ENCODE measurements at places on chromosomes 11 and 22. TPM values are rescaled to one million over a fixed set of nuclear protein-coding genes. Genes with fewer than 3 reads are reported as not detected.

Gene THY1
- not detected for total RNA-seq

Gene ANKK1
- 0.93 TPM for total RNA-seq

DNA sequence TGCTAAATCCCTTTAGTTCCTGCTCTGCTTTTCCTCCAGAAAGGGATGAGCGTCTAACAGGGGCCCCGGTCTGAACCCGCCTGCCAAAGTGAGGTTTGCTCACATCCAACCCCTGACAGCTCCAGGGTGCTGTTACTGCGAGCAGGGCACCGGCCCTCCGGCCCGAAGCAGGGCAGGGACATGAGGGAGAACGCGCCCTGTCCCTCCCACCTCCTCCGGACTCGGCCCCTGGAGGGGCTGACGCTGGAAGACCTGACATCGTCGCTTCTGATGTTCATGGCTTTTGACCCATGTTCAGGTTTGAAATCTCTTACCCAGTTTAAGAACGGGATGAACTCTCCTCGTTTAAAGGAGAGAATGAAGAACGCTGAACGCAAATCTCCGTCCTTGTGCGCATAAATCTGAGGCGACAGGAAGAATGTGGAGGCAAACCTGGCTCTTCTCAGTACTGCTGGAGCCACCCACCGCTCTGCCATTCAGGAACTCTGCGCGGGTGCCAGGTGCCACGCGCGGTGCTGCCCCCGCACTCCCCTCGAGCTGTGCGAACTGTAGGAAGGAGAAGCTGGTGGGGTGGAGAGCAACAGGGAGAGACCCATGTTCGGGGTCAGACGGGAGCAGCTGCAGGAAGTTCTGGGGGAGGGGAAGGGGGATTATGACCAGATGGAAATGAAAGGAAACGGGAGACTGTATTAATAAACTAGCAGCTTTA lies 826 bp upstream of the EEF1G start:
- H3K27ac ChIP-seq, result peak overlapping the region; percentile 59
- H3K4me3 ChIP-seq, result peak overlapping the region; percentile 94
- H3K36me3 ChIP-seq, result peaks cover 38% of the 10 kb centered on the region
- H3K4me1 ChIP-seq, result peaks cover 27% of the 10 kb centered on the region
- no peaks in the 10 kb centered on the region for H3K27me3 ChIP-seq
- DNase-seq, result peak; percentile 44

GRCh38 chr22:37905534-37906363 lies at the start of gene MICALL1:
TSS of gene MICALL1 (plus strand) at chr22:37906297. CDS start at chr22:37906423, 126 bp downstream.
- peaks cover 20% of the 10 kb centered on the region for H3K4me1 ChIP-seq
- DNase-seq, result peak; percentile 83
- peak within 1 kb of the TSS; percentile 16 for H3K27ac ChIP-seq
- H3K27me3 ChIP-seq, result no peaks in the 10 kb centered on the region

DNA sequence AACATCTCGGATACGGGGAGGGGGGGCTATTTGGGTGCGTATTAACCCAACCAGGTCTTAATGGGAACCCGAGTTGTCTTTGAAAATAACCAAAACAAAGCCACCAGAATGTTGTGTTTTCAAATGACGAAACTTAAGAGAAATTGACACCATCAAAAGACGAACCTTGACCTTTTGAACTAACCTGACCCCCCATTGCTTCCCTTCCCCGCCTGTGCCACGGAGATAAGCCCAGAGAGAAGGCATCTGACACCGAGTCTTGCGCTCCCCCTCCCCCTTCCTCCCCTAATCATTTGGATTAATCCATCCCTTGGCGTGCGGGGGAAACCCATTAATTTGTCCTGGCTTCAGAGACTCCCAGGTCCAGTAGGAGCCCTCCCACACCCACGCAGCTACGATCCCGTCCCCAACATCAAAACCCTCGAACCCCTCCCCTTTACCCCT lies 4.5 kb upstream of the GCAT start:
- peaks cover 51% of the 10 kb centered on the region for H3K4me1 ChIP-seq
- H3K27ac ChIP-seq, result no peak overlapping the region
- H3K27me3 ChIP-seq, result peaks cover 53% of the 10 kb centered on the region
- no peak overlapping the region for H3K4me3 ChIP-seq
- H3K36me3 ChIP-seq, result no peaks in the 10 kb centered on the region
- DNase-seq, result no peak

GRCh38 chr11:75576499-75576918 lies 14.5 kb downstream of the SERPINH1 start:
- H3K36me3 ChIP-seq, result peaks cover 10% of the 10 kb centered on the region
- H3K4me3 ChIP-seq, result no peak overlapping the region
- H3K27me3 ChIP-seq, result no peaks in the 10 kb centered on the region
- H3K27ac ChIP-seq, result no peak overlapping the region
- DNase-seq, result peak; percentile 33

- no peak overlapping the region for H3K27ac ChIP-seq
- no peaks in the 10 kb centered on the region for H3K4me1 ChIP-seq
- H3K27me3 ChIP-seq, result no peaks in the 10 kb centered on the region
- no peak for DNase-seq
- H3K4me3 ChIP-seq, result no peak overlapping the region
Observed at GRCh38 chr11:133903056-133903455, 53.7 kb downstream of the IGSF9B start.

DNA sequence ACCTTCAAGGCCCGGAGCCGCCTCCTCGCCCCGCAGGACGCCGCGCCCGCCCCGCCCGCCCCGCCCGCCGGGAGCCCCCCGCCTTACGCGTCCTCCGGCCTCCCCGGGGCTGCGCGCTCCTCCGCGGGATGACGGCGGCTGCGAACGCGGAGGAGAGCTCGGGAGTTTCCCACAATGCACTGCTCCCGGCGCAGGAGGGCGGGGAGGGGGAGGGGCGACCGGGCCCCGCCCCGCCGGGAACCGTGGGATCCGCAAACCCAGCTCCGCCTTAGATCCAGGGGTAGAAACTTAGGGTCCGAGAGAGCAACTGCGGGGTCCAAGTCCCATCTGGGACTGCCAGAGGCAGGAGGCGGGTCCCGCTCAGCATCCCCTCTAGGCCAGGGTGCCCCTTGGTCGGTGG lies at the start of gene CEND1:
Gene CEND1 (minus strand): TSS at position 148 of the 400 bp plus-strand sequence. CDS start 1,514 bp downstream, outside the sequence.
- H3K4me1 ChIP-seq, result peaks cover 22% of the 10 kb centered on the region
- no peak within 1 kb of the TSS for H3K4me3 ChIP-seq
- H3K36me3 ChIP-seq, result peaks cover 24% of the 10 kb centered on the region
- peak; percentile 67 for DNase-seq
- H3K27ac ChIP-seq, result no peak within 1 kb of the TSS
- peaks cover 8% of the 10 kb centered on the region for H3K27me3 ChIP-seq

DNA sequence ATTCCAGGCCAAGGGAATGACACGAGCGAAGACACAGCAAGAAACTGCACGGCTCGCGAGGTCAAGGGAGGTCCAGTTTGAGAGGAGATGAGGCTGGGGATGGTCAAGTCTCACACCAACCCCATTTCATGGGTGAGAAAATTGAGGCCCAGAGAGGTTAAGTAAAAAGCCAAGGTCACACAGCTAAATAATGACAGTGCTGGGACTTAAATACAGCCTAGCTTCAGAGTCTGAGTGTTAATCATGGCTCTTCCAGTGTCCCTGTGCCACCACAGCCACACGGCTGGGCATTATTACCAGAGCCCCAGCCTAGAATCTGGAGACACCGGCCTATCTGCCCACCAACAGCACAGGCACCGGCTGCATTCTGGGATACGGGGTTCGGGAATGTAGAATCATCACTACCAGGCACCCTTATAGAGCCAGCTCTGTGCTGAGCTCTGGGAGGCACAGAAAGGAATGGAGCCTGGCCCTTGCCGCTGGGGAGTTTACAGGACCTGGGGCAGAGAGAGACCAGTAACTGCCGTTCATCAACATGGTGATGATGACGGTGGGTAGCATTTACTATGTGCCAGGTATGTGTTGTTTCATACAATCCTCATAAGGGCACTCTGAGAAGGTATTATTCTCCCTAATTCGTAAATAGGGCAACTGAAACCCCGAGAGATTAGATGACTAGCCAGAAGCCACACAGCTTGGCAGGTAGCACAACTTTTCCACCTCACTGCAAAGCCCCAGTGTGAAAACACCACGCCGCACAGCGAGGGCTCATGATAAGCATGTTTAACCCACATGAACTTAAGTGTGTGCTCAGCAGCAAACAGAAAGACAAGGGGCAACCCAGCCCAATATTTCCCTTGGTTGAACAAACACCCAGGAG lies 51.8 kb downstream of the CD6 start:
- H3K36me3 ChIP-seq, result no peaks in the 10 kb centered on the region
- H3K27ac ChIP-seq, result peak overlapping the region; percentile 16
- no peaks in the 10 kb centered on the region for H3K27me3 ChIP-seq
- peaks cover 64% of the 10 kb centered on the region for H3K4me1 ChIP-seq

DNA sequence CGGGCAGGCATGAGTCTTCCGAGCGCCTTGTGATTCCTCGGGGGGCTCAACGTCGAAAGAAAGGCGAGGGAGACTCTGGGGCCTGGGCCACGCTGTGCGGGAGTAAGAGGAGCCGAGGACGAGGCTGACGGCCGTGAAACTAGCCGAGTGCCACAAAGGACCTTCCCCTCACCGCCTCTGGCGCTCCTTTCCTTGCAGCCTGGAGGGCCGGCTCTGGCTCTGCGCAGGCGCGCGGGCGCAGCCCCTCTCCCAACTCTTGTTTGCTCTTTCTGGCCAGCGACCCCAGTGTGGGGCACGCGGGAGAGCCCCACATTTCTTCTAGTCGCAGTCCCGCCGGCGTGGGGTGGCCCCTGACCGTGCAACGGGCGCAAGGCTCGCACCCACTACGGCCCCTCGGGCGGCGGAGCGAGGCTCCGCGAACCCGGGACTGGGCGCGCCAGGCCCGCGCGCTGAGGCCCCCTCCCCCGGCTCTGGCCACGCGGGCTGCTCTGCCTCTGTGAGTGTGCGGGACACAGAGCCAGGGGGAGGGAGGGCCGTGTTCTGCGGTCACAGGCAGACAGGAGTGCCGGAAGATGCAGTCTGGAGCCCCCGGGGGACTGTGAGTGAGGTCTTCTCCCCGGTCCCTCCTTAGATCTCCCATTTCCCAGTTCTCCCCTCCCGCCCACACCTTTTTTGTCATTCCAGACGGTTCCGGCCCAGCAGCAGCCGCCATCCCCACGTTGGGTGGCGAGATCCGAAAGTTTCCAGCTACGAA lies 1.0 kb upstream of the TOB2 start:
- no peaks in the 10 kb centered on the region for H3K27me3 ChIP-seq
- DNase-seq, result peak; percentile 76
- peak overlapping the region; percentile 100 for H3K27ac ChIP-seq
- no peaks in the 10 kb centered on the region for H3K36me3 ChIP-seq

GRCh38 chr11:110947096-110947495 lies 234.9 kb upstream of the ARHGAP20 start:
- no peaks in the 10 kb centered on the region for H3K36me3 ChIP-seq
- no peaks in the 10 kb centered on the region for H3K27me3 ChIP-seq
- H3K27ac ChIP-seq, result no peak overlapping the region
- no peak for DNase-seq
- no peak overlapping the region for H3K4me3 ChIP-seq

GRCh38 chr11:102293873-102294601 lies 23.2 kb upstream of the BIRC3 start:
- H3K4me1 ChIP-seq, result peaks cover 3% of the 10 kb centered on the region
- no peaks in the 10 kb centered on the region for H3K27me3 ChIP-seq
- H3K4me3 ChIP-seq, result peak overlapping the region; percentile 26
- no peaks in the 10 kb centered on the region for H3K36me3 ChIP-seq
- peak overlapping the region; percentile 48 for H3K27ac ChIP-seq

- H3K4me1 ChIP-seq, result peaks cover 23% of the 10 kb centered on the region
- no peak overlapping the region for H3K4me3 ChIP-seq
- DNase-seq, result no peak
- no peaks in the 10 kb centered on the region for H3K27me3 ChIP-seq
- H3K36me3 ChIP-seq, result no peaks in the 10 kb centered on the region
- H3K27ac ChIP-seq, result no peak overlapping the region
Observed at GRCh38 chr22:42994917-42995562, 19.9 kb downstream of the PACSIN2 start.

DNA sequence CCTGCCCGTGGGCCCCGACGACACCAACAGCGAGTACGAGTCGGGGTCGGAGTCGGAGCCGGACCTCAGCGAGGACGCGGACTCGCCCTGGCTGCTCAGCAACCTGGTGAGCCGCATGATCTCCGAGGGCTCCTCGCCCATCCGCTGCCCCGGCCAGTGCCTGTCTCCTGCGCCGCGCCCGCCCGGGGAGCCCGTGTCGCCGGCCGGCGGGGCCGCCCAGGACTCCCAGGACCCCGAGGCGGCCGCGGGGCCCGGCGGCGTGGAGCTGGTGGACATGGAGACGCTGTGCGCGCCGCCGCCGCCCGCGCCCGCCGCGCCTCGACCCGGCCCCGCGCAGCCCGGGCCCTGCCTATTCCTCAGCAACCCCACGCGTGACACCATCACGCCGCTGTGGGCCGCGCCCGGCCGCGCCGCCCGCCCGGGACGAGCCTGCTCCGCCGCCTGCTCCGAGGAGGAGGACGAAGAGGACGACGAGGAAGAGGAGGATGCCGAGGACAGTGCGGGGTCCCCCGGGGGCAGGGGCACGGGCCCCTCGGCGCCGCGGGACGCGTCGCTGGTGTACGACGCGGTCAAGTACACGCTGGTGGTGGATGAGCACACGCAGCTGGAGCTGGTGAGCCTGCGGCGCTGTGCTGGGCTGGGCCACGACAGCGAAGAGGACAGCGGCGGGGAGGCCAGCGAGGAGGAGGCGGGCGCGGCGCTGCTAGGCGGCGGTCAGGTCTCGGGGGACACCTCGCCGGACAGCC lies 3.8 kb downstream of the MAPK8IP2 start:
- no peak for DNase-seq
- H3K36me3 ChIP-seq, result no peaks in the 10 kb centered on the region
- H3K27ac ChIP-seq, result no peak overlapping the region
- H3K27me3 ChIP-seq, result peaks cover 37% of the 10 kb centered on the region
- no peak overlapping the region for H3K4me3 ChIP-seq

All from natural killer cell (primary cell).